ENCODE measurements at places on chromosomes 1 and 21.

GRCh38 chr1:213452501-213452900 is 401.5 kb downstream of the RPS6KC1 start:
- DNase-seq, result no peak

- DNase-seq, result no peak
Measured at GRCh38 chr1:31802190-31803150, 13.4 kb downstream of the SPOCD1 start.

GRCh38 chr1:183633676-183634343 is 1.8 kb downstream of the ARPC5 start:
- no peak for DNase-seq

- DNase-seq, result no peak
Measured at GRCh38 chr21:45317398-45318145, 29.9 kb upstream of the POFUT2 start.

- no peak for DNase-seq
Measured at GRCh38 chr1:221858818-221859611, 117.1 kb upstream of the DUSP10 start.

GRCh38 chr1:168057921-168058320 is 78.8 kb downstream of the GPR161 start:
- no peak for DNase-seq

DNA sequence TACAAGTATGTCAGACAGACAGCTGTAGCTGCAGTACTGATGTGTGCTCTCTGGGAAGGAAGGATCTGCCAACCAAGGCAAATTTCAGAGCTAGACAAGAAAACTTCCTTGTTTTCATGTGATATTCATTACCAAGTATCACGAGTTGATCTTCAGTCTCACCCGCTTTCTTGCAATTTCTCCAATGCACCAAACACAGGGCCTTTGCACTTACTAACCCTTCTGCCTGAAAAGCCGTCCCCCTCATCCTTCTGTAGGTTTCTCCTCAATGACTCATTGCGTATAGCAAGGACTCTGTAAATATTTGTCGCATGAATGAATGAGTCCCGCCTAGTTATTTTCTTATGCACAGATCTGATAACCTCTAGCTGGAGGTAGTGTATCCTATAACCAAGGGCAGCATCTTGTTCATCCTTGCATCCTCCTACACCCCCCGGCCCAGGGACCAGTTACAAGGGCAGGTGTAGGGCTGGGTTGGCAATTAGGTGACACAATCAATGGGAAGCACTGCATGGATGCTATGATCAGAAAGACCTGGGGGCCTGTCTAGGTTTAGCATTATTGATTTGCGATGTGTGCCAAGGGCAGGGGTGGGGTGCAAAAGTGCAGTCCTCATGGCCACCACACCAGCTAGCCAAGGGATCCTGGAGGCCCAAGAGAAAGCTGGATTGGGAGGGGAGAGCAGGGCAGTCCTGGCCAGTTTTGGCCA is 51.4 kb upstream of the GPR157 start:
- no peak for DNase-seq

- no peak for DNase-seq
Measured at GRCh38 chr1:231990388-231990787, 363.8 kb downstream of the DISC1 start.

DNA sequence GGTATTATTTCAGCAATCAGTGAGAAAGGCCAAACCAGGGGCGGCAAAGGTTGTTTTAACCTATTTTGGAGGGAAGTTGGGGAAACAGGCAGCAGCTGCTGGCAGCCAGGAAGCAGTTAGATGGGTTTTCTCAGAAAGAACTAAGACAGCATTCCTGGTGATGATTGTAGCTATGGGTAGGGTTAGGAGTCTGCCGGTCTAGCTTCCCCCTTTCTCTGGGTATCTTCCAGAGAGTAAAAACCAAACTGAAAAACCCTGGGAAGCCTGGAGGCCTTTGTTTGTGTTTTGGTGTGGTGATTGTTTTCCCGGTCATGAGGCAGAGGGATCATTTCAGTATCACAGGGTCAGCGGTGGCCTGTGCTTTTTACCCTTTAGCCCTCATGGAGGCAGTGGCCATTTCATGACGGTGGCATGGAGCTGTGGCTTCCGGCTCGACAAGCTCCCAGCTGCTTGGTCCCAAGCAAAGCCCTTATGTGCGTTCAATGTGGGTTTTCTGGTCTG is 19.5 kb upstream of the TNFRSF1B start:
- DNase-seq, result no peak

GRCh38 chr1:151739590-151740355 is 18.5 kb downstream of the RIIAD1 start:
- no peak for DNase-seq

DNA sequence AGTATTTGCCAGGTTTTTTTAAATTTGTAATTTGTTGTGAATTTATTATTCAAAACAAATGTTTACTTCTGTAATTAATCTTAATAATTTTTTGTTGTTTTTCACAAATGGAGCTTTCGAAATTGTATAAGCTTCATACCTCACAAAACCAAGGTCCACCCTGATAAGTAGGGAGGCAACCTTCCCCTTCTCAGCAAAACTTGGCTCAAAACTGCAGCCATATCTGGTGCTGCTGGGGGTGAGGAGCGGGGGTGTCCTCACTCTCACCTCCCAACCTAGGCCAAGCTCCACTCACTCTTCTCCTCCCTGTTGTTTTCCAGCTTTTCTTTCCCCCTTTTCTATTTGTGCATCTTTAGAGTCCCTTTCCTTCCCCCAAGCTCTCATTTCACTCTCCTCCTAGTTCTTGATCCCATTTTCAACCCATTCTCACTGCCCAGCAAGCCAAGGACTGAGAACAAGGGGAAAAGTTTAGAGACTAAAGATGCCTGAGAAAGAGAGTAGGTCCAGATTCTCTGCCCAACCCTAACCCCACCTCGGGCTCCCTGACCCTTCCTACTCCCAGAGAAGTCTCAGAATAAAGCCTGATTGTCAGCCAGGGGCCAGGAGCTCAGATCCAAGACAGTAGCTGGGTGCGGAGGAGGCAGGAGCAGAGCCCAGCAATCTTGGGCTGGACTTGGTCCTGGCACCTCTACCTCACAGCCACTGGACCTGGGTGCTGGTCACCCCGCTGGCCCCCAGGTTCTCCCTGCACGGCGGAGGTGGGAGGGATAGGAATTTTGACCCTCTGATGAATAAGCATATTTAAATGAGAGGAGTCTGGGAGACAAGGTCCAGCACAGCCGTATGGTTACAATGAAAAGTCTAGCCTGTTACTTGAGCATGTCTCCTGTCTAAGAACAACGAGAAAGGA is 8.3 kb upstream of the CFAP45 start:
- no peak for DNase-seq

DNA sequence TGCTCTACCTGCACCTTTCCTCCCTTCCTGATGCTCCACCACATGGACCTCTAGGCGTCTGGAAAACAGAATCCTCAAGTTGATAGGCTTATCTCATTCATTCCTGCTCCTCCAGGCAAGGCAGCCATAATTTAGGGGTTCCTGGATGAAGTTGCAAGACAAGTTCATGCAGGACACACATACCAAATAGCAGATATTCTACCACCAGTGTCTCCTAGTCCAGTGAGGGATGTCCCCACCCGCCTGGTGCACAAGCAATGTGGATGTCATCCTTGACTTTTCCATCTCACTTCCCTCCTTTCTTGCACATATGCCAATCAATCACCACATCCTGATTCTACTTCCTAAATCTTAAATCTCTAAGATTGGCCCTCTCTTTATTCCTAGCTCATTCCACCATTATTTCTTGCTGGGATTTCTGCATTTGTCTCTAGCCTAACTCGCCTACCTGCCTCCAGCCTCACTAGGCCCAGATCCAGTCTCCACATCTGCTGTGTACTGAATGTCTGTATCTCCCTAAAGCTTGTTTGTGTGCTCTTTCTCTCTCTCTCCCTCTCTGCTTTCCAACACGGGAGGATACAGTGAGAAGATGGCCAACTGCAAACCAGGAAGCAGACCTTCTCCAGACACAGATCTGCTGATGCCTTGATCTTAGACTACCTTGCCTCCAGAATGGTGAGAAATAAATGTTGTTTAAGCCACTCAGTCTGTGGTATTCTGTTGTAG is 40.5 kb downstream of the CD34 start:
- DNase-seq, result no peak

DNA sequence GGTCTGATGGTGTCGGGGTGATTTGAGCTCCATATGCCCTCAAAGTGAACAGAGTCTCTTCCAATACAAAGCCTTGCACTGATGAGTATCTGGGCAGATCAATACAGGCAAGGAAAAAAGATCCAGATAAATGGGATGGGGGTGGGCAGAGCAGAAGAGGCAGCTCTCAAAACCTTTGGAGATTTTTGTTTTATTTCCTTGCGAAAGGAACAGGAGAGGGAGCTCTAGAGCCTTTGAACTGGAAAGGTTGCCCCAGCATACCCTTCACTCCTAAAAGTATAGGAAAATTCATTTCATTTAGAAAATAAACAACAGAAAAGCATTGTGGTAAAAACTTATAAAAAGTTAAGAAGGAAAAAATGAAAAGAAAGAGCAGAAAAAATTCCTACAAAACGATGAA is 31.4 kb upstream of the OLIG2 start:
- no peak for DNase-seq

GRCh38 chr21:45059121-45059520 is 15.3 kb upstream of the ADARB1 start:
- DNase-seq, result no peak

DNA sequence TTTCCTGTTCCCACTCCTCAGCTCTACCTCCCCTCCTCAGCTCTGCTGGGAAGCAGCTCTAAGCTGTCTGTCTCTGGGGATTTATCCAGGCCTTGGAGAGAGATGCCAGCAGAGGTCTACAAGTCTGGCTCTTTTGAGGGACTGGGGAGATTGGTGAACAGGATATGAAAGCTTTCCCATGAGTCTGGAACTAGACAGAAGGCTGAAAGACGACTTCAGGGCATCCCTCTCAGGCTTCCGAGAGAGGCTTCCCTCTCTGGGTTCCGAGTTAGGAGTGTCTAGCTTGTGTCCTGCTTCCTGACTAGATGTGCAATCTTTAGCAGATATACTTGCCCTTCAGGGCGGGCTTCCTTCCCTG is 733 bp downstream of the TMEM35B start:
- peak; percentile 1 for DNase-seq

- no peak for DNase-seq
Measured at GRCh38 chr21:21971384-21971783, 973.2 kb downstream of the NCAM2 start.

- no peak for DNase-seq
Measured at GRCh38 chr1:52668711-52669110, 29.4 kb downstream of the COA7 start.

- DNase-seq, result no peak
Measured at GRCh38 chr1:119748040-119748439, 20.7 kb downstream of the HMGCS2 start.

DNA sequence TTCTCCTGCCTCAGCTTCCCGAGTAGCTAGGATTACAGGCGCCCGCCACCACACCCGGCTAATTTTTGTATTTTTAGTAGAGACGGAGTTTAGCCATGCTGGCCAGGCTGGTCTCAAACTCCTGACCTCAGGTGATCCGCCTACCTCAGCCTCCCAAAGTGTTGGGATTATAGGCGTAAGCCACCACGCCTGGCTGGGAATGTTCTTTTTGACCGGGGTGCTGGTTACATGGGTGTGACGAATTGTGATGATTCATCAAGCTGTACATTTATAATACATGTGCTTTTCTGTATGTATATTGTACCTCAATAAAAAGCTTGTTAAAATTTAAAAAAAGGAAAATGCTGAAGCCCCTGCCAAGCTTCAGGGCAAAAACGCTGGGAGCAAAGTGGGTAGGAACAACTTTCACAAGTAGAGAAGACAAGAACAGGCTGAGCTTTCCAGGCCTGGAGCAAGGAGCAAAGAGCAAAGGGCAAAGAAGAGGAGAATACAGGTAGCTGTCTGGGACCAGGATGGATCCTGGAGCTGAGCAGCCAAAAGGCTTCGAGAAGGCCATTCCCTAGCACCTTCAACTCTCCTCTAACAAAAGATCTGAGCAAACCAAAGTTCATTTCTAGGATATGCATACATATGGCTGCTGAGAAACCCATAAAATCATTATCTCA is 20.5 kb upstream of the YRDC start:
- no peak for DNase-seq

GRCh38 chr1:151968058-151968457 is 25.6 kb downstream of the S100A10 start:
- no peak for DNase-seq

DNA sequence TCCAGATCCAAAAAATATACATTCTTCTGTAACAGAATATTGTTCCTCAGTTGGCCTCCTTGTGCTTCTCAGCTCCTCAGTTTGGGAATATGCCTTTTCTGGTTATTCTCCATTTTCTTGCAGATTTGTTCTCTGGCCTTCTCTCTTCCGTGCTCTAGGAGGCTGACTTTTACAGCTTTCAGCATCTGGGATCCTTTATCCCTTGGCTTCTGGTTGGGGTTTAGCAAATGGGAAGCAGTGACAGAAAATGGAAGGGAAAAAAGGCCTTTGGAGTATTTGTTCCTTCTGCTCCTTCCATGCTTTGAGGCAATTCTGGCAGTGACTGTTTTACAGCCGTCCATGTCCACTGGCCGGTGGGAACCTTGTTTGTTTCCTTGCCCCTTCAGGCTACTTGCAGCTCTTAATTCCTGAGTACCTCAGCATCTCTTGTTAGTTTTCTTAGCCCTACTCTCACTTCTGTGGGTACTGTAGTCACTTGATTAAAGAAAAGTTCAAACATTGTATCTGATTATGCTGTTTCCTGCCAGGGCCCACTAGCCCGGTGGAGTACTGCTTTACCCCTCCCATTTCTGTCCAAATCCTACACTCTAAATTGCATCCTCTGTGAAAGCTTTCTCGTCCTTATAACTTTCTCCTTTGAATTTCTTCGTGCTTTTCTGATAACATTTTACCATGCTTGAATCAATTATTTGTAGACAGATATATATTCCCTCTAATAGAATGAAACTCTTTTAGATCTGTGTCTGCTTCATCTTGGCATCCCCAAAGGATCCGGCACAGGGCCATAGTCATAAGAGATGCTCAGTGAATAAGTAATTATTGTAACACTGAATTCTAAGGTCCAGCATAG is 118.2 kb downstream of the OSBPL9 start:
- no peak for DNase-seq

DNA sequence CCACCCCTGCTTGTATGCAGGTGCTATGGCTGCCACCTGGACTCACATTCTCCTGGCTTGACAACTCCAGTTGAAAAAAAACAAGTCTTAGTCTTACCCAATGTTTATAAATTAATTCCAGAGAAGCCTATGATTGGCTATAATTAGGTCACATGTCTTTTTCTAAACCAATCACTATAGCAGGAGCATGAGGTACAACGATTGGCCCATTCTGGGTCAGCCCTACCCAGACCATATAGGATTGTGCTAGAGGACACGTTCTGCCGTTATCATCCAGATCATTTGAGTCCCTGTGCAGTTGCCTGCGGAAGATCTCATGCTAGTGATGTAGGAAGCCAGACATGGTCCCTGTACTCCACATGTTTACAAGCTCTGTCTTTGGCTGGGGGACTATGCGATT is 41.9 kb upstream of the PARP1 start:
- DNase-seq, result no peak

DNA sequence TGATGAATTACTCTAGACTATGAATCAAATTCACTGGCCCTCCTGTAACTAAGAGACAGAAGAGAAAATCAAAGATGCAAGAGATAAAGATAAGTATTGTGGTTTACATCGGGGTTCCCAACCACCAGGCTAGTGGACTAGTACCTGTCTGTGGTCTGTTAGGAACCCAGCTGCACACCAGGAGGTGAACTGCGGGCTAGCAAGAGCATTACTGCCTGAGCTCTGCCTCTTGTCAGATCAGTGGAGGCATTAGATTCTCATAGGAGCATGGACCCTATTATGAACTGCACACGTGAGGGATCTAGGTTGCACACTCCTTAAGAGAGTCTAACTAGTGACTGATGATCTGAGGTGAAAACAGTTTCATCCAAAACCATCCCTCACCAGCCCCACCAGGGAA is 58.9 kb upstream of the DUSP10 start:
- DNase-seq, result no peak

Measured in urinary bladder (tissue), 4 donors.